ENCODE measurements at places on chromosomes 7 and 10.
A peak's percentile ranks its signal among the peaks of the same experiment; 100 is the strongest.

DNA sequence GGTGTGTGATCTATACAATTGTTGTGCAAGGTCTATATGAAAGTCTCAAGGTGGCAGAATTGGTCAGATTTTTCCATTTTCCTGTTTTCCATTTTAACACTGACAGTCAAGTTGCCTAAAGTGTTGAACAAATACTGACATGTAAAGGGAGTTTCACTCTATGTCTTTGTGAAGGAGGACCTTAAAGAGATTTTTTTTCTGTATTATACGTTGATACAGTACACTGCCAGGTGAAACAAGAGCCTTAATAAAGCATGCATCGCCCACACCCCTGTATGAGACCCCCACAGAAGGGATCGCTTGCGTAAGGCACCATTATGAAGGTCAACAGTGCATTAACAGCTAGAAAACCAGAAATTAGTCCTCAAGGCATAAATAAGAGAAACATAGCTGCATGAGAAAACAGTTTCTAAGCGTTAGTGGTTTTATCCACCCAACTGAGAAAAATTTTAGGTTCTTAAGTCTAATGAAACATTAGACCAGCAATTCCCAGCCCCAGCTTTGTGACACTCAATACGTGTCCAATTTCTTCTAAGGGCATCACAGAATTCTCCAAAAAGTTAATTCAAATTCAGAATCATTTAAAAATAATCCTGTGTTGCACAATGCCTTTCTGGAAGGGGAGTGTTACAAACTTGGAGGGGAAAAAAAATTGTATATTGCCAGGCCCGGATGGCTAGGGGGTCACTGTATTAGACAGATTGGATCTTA, 6.9 kb downstream of the KLF6 start:
- no peak for DNase-seq

- DNase-seq: no peak
These were observed 28.5 kb upstream of the CRYGN start for GRCh38 chr7:151468217-151469018.

GRCh38 chr10:71564194-71564820, 155.3 kb downstream of the C10orf105 start:
- no peak for DNase-seq

- no peak for DNase-seq
These were observed 221.7 kb downstream of the ZWINT start for GRCh38 chr10:56139405-56139804.

- peak; percentile 14 for DNase-seq
These were observed 101.0 kb upstream of the AGR3 start for GRCh38 chr7:16982640-16983350.

GRCh38 chr10:4270116-4270515, 485.1 kb upstream of the KLF6 start:
- no peak for DNase-seq

GRCh38 chr7:40760987-40761386, 626.2 kb downstream of the SUGCT start:
- no peak for DNase-seq

- no peak for DNase-seq
These were observed 142.6 kb downstream of the TWIST1 start for GRCh38 chr7:18974803-18975202.

DNA sequence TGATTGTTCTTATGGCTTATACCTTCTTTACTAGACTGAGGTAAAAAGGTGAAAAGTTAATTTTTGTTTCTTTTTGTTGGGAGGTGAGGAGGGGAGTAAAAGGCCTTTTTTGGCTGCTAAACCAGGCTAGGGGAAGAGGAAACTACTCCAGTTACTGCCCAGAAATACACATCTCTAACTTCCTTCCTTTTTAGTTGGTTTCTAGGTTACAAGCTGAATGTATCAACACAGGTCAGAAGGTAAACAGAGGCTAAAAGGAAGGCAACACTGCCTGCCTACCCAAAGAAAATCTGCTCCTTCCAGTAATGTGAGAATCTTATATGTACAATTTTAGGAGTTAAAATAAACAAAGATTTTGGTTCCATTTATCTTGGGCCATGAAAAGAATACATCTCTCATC, 140.4 kb downstream of the NRBF2 start:
- no peak for DNase-seq

- no peak for DNase-seq
These were observed 12.8 kb upstream of the LRRC4 start for GRCh38 chr7:128044064-128044463.

DNA sequence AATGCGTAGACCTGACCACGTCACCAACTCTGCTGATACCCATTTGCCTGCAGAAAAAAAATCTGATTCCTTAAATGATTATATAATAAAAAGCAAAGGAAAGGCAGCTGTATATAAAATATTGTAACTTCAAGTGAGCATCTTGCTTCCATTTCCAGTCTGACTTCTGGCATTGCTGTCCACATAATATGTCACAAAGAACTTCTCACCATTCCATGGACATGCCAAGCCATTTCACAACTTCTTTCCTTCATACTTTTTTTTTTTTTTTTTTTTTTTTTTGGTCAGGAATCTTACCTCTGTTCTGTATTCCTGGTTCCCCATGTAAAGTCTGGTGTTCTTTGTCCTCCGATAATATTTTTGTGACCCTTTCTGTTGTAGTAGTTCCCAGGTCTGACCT, 165.5 kb downstream of the SND1 start:
- no peak for DNase-seq
